Frontal cortex (tissue), 4 donors: ENCODE measurements at places on chromosomes 16 and 17.

- no peak for DNase-seq
These were observed 286.7 kb downstream of the SEC14L1 start for GRCh38 chr17:77427391-77427991.

- no peak for DNase-seq
These were observed 32.5 kb downstream of the BAIAP2 start for GRCh38 chr17:81067391-81067811.

DNA sequence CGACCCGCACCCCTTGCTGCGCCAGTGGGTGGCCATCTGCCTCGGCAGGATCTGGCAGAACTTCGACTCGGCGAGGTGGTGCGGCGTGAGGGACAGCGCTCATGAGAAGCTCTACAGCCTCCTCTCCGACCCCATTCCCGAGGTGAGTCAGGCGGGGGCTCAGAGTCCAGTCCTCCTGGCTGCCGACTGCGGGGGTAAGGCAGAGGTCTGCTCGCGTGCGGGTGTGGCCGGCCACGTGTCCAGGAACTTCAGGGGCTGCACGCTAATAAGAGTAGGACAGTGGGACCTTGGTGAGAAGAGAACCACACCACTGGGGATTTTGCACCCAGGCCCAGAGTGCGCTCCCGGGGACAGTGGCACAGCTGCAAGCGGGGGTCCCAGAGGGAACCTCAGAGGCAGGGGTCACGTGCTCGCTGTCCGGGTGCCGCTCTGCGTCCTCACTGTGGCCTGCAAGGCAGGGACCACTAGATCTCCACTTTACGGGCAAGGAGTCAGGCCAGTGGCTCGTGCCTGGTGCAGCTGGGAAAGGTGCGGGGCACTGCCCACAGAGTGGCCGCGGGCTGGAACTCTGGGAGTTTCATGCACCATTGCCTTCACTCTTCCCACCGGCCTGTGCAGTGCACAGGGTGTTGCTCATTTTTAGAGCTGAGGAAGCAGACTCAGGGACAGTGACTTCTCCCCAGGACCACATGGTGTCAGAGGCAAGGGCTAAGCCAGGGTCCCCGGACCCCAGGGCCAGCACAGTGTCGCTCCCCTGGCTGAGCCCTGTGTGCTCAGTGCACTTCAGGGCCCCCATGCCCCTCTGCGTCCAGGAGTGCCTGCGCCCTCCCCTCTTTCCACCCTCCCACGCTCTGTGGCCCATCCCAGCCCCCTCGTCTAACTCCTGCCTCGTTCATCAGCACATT lies 107.6 kb upstream of the CHMP6 start:
- DNase-seq, result no peak

DNA sequence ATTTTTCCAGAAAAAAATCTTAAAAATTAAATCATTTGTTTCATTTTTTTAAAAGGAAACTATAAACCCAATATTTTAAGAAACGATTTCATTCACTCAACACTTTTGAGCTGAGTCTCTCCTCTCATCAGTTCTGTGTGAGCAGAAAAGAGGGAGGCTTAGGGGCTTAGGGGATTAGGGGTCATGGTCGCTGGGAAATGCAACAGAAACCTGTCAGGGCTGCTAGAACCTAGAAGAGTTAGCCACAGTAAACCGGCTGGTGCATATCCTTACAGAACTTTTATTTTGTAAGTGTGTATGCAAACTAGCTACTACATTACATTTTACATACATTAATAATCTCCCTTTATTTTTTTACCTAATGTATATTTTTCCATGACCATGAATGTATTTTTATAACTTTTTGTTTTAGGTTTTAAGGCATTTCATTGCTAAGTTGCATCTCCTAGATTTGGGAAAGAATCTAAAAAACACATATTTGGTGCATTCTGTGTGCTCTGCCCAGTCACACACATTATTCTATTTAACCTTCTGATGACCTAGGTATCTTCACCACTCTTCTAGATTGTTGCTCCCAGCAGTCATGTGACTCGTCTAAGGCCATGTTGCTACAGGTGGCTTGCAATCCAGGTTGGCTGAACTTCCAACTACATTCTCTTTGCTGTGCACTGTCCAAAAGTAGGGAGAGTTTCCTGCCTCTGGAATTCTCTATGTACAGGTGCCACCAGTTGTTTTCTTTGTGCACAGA lies 24.4 kb downstream of the TBC1D3B start:
- DNase-seq, result no peak

GRCh38 chr17:21360048-21360447 lies 16.1 kb upstream of the KCNJ12 start:
- no peak for DNase-seq

GRCh38 chr17:19470530-19471261 lies 59.7 kb downstream of the RNF112 start:
- DNase-seq, result no peak

DNA sequence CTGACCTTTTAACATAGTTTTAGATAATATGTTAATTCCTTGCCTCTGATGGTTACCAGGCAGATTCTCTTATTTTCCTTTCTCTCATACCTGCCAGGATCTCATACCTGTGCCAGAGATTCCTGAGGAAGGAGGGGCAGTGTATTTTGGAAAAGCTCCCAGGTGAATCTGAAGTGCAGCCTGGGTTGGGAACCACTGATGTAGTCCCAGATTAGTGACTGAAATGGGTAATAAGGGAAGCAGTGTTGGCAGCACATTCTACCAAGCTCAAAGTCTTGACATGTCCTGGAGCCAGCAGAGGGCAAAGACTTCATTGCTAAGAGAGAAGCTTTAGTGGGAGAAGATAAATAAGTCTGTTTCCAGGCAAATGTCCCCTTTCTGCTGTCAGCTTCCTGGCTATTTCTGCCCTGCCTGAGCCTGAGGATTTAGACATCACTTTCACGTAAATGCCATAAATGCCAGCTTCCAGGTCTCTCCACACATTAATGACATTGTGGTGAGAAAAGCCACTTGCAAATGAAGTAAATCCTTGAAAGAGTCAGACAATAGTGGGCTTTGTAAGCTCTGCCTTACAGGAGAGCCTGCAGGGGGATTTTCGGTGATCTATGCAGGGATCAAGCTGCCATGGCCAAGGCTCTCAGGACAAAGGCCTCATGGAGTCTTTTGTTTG lies 40.9 kb upstream of the C16orf78 start:
- no peak for DNase-seq

DNA sequence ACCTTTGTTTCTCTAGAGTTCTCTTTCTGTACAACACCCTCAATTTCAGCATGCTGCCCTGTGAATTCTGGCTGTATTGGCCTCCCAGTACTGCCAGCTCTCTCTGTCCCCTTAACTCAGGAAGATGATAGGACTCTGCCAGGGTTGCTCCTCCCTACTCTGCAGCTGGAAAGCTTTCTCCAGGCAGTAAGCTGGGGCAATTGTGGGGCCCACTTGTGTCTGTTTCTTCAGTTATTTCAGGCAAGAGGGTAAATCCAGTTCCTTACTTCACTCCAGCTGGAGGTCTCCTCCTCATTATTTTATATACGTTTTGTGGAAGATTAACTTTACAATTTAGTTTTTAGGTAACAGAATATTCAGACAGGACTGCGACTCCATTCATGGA lies 9.9 kb downstream of the C17orf100 start:
- no peak for DNase-seq

GRCh38 chr16:82190386-82190785 lies 20.4 kb upstream of the MPHOSPH6 start:
- DNase-seq, result no peak

- DNase-seq, result no peak
These were observed 39.3 kb downstream of the SNX20 start for GRCh38 chr16:50641818-50642187.

- no peak for DNase-seq
These were observed 29.6 kb upstream of the HNF1B start for GRCh38 chr17:37774504-37774903.

DNA sequence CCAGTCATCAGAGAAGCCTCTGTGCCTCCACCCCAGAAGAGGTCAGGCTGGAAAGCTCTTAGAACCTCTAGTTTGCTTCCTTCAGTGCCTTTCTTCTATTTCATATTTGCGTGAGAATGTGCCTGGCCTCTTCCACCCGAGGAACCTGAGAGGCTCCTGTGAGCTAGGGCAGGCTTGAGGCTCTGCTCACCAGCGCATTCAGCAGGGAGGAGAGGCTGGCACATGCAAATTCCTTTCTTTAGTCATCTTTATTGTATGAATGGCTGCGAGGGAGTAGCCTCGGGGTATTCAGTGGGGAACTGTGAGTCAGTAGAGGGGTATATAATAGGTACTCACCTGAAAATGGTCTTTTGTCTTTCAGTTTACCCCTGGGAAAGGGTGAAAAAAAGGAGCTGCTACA lies 268.3 kb downstream of the ABCC12 start:
- no peak for DNase-seq

DNA sequence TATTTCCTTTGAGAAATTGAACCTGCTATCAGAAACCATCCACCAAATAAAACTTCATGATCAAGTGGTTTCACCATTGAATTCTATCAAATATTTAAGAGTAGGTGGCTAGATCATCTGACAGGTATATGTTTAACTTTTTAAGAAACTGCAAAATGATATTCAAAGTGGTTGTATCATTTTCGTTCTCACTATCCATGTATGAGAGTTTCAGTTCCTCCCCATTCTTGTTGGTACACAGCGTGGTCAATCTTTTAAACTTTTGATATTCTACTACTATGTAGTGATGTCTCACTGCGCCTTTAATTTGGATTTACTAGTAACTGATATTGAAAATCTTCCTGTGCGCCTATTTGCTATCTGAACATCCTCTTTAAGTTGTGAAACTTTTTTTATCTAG lies 163.7 kb downstream of the CYB561 start:
- no peak for DNase-seq

- peak; percentile 91 for DNase-seq
These were observed 15.9 kb upstream of the ERN1 start for GRCh38 chr17:64145751-64146417.

DNA sequence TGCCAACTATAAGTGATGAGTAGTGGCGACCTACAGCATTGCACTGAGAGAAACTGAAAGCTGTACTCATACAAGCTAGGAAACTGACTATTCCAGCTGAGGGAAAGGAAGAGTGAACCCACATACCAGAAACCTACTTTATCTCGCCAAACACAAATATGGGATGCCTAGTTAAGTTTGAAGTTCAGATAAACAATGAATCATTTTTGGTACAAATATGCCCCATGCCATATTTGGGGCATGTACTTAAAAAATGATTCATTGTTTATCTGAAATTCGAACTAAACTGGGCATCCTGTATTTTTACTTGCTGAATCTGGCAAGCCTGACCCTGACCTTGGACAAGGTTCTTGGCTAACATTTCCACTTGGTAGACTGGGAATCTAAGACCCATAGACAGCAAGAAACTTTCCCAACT lies 527.8 kb upstream of the PSMD7 start:
- DNase-seq, result no peak

DNA sequence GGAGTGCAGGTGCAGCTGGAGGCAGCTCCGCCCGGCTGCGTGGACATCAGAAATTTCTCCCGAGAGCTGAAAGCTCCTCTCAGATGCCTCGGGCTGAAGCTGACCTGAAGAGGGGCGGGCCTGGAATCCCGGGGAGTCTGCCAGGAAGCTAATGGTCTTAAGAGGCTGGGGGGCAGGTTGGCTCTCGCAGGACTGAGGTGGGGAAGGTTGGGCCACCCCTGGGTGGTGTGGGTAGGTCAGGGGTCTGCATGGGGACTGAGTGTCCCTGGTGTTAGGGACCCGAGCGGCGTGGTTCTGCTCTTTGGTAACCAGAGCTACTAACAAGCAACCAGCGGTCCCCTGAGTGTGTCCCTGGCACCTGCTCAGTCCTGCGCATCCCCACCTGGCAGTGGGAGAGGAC lies 3.5 kb downstream of the CHMP6 start:
- DNase-seq, result no peak

- DNase-seq, result no peak
These were observed 1355.2 kb downstream of the CDH8 start for GRCh38 chr16:60681043-60681442.

- no peak for DNase-seq
These were observed 128.0 kb upstream of the CACNG5 start for GRCh38 chr17:66706851-66707450.

- peak; percentile 63 for DNase-seq
These were observed 20.9 kb upstream of the CLEC18A start for GRCh38 chr16:69930117-69930776.

DNA sequence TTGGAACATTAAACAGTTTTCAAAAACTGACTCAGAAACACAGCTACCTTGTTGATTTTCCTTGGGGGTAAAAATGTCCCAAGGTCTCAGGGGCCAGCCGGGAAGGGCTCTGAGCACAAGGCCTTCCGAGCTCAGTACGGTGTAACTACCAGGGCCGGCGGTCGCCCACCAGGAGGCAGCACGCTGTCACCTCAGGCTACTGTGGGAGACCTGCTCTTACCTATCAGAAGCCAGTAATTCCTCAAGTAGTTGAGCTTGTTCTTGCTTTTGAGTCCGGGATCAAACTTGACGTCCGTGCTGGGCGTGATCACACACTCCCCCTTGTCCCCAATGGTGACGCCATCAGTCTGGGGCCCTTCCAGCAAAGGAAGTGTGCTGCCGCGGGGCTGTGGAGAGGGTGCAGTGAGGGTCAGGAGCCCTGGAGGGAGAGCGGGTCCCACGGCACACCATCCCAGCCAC lies 43.4 kb upstream of the ICAM2 start:
- no peak for DNase-seq

- DNase-seq, result no peak
These were observed 4.8 kb downstream of the RHBDF2 start for GRCh38 chr17:76496464-76496863.

DNA sequence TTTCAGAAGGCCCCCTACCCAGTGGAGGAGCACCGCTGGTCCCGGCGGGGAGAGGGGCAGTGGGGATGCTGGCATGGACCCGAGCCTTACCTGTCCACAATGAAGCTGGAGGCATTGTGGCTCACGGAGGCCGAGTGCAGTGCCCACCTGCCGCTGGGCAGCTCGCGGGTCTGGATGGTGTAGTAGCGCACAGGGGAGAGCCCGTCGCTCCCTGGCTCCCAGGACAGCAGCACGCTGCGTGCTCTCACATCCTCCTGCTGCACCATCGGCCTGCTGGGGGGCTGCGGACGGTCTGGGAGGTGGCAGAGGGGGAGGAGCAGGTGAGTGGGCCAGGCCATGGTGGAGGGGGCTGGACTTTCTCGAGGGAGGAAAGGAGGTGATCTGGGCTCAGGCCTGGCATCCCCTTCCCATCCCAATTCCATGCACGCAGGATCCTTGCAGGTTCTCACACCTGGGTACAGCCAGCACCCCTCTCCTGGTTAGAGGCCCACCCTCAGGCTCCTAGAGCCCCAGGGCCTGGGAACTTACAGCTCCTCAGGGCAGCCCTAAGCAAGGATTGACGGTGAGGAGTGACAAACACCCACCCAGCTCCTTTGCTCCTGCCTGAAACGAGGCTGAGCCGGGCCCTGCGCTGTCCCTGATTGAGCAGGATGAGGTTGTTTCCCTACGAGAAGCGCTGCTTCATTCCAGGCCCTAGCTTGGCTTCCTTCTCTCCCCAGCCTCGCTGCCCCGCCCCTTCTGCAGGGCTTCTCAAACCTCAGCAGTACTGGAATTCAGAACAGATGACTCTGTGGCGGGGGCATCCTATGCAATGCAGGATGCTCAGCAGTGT lies 76.2 kb upstream of the CDC42EP4 start:
- DNase-seq, result no peak

- DNase-seq, result no peak
These were observed 32.6 kb downstream of the NUBP1 start for GRCh38 chr16:10776280-10776679.

- no peak for DNase-seq
These were observed 36.9 kb downstream of the ARHGAP27 start for GRCh38 chr17:45395569-45396415.

- DNase-seq, result no peak
These were observed 77.8 kb downstream of the MRC2 start for GRCh38 chr17:62705156-62705777.

GRCh38 chr17:28247671-28248555 lies 71.1 kb upstream of the TMEM97 start:
- DNase-seq, result no peak
